CD4-positive, alpha-beta T cell treated with Interleukin-6 at 100 ng/mL for 8 hours (primary cell): ENCODE measurements at places on chromosomes 2 and 18.

- DNase-seq: no peak
These were observed 358.0 kb downstream of the HRH4 start for GRCh38 chr18:24818441-24818840.

- no peak for DNase-seq
These were observed 341.6 kb upstream of the LRP1B start for GRCh38 chr2:142472382-142472781.

DNA sequence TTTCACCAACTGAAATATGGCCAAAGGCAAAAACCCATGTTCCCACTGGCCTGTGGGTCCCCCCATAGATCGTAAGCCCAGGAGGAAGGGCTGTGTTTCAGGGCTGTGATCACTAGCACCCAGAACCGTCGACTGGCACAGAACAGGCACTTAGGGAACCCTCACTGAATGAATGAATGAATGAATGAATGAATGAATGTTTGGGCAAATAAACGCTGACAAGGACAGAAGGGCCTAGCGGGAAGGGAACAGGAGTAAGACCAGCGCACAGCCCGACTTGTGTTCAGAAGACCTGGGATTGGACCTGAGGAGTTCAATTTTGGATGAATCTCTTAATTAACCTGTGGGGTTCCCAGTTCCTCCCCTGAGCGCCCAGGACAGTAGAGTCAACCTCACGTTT lies 76.2 kb downstream of the TPO start:
- DNase-seq: no peak

DNA sequence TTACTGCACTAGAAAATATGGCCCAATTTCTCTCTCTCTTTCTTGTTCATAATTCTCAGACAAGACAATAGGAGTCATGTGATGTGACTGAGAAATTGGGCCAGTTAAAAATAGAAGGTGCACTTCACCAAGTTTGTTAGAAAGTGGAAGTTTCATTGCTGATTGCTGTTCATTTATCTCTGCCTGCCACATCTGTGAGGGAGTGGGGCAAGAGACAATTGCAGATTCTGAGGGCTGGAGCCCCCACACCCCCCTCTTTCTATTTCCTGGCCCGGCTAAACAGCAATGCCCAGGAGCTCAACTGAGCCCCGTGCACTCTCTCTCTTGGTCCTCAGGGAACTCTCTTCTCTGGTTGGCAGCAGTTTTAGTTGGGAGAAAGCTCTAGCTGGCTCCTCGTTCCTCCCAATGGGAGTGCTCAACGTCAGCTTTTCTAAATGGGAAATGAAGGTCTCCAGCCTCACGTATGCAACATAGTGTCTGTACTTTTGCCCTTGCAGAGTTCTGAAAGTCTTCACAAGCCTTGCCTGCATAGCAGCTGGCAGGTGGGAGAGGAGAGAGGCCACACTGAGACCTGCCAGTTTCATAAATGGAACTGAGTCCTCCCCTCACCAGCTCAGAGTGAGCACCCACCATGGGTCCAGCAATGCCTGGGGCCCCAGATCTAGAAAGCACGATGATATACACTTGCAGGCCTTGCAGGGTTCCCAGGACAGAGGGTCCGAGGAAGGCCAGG lies 115.7 kb downstream of the MYCN start:
- no peak for DNase-seq

- no peak for DNase-seq
These were observed 1.4 kb upstream of the CASP8 start for GRCh38 chr2:201258666-201259615.

DNA sequence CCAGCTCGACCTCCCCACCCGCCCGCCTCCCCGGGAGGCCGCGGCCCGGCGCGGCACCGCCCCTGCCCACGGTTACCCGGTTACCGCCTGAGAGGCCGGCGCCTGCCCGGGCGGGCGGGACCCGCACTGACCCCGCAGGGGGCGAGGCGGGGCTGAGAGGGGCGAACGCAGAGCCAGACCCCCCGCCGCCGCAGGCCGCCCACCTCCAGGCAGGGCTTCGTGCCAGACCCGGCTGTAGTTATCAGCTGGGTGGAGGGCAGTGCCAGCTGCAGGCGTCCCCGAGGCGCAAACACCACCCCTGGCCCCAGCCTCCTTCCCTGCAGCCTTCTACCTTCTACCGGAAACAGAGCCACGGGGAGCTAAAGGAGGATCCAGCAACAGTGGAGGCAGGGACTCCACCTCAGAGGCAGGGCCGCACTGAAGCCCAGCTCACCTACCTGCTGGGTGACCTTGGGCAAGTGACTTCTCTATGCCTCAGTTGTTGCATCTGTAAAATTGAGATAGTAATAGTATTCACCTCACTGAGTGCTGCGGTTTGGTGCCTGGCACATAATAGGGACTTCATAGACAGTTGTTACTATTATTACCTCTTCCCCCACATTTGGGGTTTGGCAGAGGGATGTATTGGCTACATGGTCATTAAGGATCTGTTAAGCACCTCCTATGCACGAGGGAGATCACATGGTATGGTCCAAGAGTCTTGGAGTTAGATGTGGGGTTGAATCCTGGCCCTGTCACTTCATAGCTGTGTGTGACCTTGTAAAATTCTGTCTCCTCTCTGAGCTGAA lies 231.6 kb upstream of the SMAD2 start:
- DNase-seq: no peak

GRCh38 chr2:187775196-187775595 lies 221.0 kb upstream of the TFPI start:
- DNase-seq: no peak

- DNase-seq: no peak
These were observed 365.0 kb upstream of the TFPI start for GRCh38 chr2:187918996-187919821.

DNA sequence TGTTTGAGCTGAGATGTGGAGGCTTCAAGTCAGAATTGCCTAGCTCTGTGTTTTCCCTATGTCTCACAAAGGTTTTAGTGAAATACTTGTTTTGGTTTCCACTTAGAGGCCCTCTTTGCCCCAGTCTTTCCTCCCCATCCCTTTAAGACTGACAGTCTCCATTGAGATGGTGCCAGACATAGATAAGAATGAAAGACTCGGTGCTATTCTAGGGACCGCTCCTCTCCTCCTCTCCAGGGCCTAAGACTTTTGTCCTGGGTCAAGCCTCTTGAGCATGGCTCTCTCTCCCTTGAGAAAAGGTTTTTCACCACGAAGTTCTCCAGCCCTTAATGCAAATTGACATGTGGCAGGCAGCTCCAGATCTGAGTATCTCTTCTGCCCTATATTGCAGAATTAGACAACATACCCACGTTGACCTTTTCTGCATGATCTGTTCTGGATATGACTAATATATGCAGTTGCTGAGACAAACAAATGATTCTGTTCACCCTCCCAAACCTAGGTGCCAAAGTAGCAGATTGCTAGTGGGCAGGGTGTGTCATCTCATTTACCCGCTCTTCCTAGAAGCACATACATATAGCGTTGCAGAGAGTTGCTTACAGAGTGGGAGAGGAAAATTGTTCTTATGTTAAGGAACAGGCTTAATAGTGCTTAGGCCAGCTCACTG lies 47.5 kb upstream of the ACSL3 start:
- DNase-seq: no peak

- DNase-seq: peak; percentile 67
These were observed 158.4 kb downstream of the BCL2 start for GRCh38 chr18:63161032-63161760.

DNA sequence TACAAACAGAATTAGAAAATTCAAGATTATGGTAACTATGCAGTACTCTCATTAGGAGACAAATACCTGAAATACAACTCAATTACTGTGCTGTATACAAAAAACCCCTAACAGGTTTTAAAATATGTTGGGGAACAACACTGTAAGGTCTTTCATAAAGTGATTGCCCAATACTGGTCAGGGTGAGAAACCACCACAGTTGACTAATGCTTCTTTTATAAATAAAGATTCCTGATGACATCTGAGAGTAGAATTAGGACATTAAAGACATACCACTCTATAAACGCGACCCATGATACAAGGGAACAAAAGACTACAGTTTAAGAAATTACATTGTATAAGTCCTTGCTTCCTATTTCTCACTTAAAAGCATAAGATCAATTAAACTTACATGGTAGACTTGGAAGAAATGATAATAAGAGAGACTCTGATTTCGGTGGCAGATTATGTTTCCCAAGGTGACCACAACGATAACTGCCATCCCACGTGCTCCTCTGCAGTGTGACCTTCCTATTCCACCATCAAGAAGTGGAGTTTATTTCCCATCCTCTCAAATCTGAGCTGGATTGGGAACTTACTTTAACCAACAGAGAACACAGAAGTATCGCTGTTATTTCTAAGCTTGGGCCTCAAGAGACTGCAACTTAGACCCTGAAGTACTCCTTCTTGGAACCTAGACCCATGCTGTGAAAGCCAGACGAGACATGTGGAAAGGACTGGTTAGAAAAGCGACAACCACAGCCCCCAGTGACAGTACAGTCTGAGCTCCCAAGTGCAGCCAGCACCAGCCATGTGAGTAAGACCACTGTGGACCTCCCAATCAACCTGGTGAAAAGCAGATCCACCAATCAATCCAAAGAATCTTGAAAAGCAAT lies 52.3 kb downstream of the ZNF521 start:
- no peak for DNase-seq

DNA sequence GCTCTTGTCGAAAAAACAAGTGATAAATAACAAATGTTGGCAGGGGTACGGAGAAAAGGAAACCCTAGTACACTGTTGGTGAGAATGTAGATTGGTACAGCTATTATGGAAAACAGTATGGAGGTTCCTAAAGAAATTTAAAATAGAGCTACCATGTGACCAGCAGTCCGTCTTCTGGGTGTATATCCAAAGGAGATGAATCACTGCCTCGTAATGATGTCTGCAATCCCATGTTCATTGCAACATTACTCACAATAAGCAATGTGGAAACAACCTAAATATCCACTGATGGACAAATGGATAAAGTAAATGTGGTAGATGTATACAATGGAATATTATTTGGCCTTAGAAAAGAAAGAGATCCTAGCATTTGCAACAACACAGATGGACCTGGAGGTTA lies 50.6 kb downstream of the SLC16A14 start:
- DNase-seq: no peak

DNA sequence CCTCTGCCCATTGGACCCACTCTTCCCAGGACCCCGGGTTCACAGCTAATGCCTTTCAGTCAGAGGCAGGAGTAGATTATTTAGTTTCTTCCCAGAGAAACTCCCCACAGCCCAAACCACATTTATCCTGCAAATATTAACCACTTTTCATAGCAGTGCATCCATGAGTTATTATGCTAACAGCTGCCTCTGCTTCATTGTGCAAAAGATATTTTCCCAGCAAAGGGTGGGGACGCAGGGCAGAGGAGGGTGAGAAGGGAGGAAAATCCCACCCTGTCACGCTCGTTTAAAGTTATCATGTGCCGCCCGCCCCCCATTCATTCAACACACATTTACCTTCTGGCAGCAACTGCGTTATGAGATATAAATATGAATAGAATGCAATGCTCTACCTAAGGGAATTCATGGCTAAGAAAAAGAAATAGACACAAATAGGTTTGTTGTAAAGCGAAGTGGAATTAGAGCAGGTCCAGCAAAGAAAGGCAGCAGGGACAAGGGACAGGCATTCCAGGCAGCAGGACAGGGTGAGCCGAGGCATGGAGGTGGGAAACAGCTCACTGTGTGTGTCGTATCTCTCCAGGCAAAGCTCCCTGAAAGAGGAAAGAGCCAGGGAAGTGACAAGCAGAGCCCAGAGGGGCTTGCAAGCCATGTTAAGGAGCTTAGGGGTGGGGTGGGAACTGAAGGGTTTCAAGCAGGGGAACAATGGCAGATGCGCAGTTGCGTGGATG lies 46.3 kb upstream of the LTBP1 start:
- DNase-seq: no peak

- no peak for DNase-seq
These were observed 145.1 kb downstream of the GFPT1 start for GRCh38 chr2:69241664-69242514.

GRCh38 chr18:36303211-36303844 lies 5.8 kb downstream of the FHOD3 start:
- DNase-seq: no peak

DNA sequence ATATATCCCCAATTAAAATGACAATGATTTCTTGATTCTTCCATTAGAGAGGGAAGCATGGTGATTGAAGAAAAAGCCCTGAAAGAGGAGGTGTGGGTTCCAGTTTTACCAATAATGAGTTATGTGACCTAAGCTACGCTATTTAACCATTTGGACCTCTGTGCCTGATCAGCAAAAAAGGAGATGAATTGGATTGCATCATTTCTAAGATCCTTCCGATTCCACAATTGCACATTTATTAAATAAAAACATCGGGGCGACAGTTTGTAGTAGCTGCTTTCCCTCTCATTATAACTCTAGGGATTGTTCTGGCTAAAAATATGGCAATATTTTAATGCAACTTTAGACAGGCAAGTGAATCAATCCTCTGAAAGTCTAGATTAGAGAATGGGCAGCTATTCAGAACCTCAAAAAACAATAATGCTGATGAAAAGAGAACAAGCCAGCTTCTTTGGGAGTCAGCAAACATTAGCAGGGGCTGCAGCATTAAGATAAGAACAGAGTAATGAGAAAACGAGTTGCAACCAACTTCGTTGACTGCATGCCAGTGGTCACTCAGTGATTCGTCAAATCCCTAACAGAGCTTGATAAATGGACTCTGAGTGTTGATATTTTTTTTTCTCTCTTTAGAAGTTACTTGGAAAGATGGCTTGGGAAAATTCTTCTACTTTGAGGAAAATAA lies 301.2 kb downstream of the AGPS start:
- no peak for DNase-seq

DNA sequence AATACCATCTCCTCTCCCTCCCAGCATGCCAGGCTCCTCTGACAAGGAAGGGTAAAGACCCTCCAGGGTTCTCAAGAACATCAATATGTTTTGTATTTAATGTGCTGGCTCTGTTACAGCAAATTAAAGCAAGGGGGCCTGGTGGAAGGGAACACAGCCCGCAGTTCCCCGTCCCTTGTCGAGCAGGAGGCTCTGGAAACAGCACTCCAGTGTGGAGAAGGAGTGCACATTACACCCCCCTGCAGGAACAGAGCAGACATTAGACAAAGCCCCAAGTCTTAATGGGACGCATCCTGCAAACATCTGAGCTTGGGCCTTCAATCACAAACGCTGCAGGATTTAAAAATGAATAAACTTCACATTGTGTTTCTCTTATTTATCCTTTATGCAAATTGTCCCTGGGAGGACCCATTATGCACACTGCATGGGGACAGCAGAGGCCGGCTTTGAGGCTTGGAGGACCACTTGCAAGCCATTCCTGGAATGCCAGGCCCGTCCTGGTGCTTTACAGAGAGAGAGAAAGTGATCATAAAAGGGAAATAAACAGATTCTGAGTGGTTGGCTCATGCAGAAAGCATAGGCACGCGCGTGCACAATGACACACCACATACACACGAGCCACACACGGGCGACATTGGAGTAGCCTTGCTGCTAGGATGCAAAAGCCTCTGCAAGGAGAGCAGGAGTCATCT lies 328.7 kb downstream of the SMAD2 start:
- no peak for DNase-seq

DNA sequence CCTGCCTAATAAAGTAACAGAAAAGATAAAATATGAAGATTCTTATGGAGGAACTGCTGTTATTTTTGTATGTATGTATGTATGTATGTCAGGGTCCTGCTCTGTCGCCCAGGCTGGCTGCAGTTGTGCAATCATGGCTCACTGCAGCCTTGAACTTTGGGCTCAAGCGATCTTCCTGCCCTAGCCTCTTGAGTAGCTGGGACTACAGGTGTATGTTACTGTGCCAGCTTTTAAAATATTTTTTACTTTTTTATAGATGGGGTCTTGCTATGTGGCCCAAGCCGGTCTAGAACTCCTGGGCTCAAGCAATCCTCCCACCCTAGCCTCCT lies 26.7 kb downstream of the ANKRD29 start:
- no peak for DNase-seq

GRCh38 chr2:73759904-73760303 lies 20.0 kb downstream of the DUSP11 start:
- DNase-seq: no peak

GRCh38 chr2:150162241-150162942 lies 325.1 kb downstream of the RND3 start:
- no peak for DNase-seq
